WERI-Rb-1 (cell line): ENCODE measurements at places on chromosomes 3 and 15.

DNA sequence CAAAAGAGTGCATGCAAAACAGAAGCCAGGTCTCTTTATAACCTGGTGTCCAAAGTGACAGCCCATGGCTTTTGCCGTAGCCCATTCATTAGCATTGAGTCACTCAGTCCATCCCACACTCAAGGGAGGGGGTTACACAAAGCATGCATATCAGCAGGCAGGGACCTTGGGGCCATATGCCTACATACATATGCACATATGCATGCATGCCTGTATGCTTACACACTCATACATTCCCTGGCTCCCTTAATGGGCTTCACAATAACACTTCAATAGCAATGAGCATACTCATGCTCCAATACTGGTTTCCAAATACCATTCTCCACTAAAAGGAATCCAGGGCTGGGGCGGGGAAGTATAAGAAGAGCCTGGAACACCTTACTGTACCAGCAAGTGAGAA is 22.0 kb downstream of the TRPM1 start:
- no peak for DNase-seq

GRCh38 chr15:27871078-27871901 is 227.8 kb downstream of the OCA2 start:
- no peak for DNase-seq

DNA sequence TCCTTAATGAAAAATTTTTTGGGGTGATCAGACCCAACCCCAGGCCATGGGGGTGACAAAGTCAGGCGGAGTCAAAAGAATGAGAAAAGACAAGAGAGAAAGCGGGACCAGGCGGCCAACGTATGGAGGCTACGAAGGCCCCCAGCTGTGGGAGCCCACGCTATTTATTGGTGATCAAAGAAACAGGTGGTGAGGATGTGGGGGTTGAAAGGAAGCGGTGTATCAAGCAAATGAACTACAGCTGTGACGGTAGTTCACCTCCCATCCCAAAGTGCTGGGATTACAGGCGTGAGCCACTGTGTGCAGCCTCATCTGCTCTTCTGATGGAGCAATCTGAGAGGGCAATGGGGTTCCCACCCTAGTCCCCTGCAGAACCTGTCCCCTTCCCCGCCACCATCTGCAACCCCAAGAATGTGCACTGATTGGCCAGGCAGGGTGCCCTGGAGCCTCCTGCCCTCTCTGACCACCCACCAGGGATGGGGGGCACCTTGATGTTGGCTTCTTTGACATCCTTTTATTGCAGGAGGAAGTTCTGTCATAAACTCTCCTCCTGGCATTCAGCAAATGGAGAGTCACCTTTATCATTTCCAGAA is 1.1 kb upstream of the CHRNA3 start:
- no peak for DNase-seq

DNA sequence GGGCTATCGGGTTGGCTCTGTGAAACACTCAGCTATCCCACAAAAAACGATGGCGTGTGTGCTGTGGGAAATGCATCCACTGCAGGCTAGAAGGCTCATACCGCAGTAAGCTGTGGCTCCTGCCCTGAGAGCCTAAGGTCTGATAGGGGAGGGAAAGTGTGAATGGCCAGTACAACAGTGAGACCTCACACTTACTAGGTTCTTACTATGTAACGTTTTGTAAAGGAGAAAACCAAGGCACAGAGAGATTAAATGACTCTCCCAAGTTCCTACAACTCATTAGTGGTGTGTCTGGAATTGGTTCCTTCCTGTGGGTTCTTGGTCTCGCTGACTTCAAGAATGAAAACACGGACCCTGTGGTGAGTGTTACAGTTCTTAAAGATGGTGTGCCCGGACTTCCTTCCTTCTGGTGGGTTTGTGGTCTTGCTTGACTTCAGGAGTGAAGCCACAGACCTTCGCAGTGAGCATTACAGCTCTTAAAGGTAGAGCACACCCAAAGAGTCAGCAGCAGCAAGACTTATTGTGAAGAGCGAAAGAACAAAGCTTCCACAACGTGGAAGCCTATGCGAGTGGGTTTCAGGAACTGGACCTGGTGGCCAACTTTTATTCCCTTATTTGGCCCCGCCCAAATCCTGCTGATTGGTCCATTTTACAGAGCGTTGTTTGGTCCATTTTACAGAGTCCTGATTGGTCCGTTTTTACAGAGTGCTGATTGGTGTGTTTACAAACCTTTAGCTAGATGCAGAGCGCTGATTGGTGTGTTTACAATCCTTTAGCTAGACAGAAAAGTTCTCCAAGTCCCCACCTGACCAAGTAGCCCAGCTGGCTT is 161.7 kb downstream of the POLR2M start:
- DNase-seq: no peak

- DNase-seq: no peak
These were observed 117.6 kb upstream of the IGSF10 start for GRCh38 chr3:151578495-151578894.
